Heart right ventricle (tissue), 16 donors: ENCODE measurements at places on chromosomes 13 and 19. TPM values are rescaled to one million over a fixed set of nuclear protein-coding genes. Genes with fewer than 3 reads are reported as not detected.

DNA sequence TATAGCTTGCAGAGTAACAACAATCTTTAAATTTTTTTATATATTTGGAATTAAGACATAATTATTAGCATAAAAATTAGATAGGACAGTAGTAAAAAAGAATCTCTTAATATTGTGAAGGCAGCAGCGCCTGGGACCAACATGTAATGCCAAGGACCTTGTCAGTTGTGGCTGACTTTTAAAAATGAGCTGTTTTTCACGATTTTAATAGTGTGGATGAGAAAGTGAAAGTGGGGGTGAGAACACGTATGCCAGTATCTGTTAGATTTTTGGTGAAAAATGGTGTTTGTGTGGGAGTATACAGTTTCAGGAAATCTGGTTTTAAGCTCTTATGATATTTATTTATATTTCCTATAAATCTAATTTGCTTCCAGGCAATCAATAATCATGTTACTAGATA, 125.2 kb downstream of the LMO7 start:
- DNase-seq = no peak

DNA sequence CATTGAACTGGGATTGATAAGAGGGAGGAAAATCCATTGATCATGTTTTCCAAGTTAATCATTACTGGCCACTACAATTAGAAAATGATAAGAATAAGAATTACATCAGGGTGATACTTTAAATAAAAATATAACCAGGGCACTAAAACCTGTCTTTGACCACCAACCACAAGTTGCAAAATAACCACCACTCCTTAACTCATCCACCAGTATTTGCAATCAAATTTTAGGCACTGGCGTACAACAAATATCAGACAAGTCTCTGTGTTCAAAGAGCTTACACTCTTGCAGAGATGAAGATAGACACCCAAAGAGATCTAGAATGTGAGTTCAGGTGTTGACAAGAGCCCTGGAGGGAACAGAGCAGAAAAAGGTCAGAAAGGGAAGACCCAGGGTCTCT, 514 bp downstream of the CEACAM3 start:
- no peak for DNase-seq

GRCh38 chr19:2543463-2544442, 67.8 kb downstream of the GADD45B start:
- peak; percentile 92 for DNase-seq

Gene CBY2
- not detected for total RNA-seq

Gene PBX4
- not detected for total RNA-seq

Gene PROZ
- not detected for total RNA-seq

- DNase-seq = no peak
Measured at GRCh38 chr13:35818633-35819067, 312.5 kb downstream of the DCLK1 start.

DNA sequence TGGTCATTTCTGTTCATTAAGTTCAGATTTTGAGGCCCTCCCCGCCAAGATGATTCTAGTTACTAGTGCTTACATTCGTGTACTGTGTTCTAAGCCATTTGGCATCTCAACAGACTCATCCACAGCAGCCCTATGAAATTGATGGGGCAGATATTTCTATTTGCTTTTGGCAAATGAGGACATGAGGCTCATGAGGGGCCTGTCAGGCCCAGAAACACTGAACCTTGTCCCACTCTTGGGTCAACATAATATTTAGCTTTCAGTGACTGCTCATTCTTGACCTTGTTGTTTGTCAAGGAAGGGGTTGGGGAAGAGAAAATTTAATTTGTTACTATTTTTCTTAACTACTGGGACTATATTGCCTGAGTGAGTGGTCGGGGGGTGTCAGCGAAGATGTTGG, 92.3 kb upstream of the RNF113B start:
- DNase-seq = no peak

Gene FREM2
- 0.13 TPM for total RNA-seq

GRCh38 chr19:4449639-4450028, 8.0 kb downstream of the UBXN6 start:
- DNase-seq = no peak

DNA sequence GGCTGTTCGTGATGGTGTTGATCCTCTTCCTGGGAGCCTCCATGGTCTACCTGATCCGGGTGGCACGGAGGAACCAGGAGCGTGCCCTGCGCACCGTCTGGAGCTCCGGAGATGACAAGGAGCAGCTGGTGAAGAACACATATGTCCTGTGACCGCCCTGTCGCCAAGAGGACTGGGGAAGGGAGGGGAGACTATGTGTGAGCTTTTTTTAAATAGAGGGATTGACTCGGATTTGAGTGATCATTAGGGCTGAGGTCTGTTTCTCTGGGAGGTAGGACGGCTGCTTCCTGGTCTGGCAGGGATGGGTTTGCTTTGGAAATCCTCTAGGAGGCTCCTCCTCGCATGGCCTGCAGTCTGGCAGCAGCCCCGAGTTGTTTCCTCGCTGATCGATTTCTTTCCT, 12.2 kb upstream of the C19orf33 start:
- DNase-seq = no peak

DNA sequence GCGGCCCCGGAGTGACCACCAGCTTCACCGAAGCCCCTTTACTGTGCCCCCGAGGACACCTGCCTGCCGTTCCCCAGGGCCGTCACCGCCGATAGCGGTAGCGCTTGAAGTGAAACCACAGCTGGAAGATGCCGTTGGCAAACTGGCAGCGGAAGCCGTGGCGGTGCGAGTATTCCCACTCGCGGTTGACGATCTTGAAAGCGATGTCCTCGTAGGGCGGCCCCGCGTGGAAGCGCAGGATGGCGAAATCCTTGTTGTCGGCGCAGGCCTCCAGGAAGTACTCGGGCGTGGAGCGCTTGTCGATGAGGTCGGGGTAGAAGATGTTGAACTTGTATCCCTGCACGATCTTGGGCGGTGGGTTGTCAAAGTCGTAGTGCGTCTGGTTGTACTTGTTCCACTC, 5.2 kb upstream of the TBXA2R start:
- peak; percentile 10 for DNase-seq

Gene CA11
- total RNA-seq = 3.4 TPM

DNA sequence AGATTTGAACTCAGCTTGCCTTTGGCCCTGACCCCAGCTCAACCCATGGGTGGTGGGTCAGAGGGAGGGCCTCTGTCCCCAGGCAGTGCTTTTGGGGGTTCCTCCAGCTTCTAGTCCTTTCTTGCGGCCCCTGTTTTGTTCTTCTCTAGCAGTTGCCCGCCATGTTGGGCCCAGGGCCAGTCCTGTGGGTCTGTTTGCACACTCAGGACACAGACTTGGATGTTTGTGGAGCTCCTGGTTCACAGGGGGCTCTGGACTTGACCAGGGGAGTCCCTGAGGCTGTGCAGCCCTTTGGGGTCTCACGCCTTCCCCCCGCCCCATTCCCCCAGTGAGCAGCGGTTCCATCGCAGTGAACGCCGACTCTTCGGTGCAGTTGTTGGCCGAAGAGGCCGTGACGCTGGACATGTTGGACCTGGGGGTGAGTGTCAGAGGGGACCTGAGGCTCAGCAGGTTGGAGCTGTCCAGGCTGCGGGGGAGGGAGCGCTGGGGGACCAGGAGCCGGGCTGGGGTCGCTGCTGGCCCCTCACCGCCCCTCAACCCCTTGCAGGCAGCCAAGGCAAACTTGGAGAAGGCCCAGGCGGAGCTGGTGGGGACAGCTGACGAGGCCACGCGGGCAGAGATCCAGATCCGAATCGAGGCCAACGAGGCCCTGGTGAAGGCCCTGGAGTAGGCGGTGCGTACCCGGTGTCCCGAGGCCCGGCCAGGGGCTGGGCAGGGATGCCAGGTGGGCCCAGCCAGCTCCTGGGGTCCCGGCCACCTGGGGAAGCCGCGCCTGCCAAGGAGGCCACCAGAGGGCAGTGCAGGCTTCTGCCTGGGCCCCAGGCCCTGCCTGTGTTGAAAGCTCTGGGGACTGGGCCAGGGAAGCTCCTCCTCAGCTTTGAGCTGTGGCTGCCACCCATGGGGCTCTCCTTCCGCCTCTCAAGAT, 2.5 kb downstream of the ATP5F1D start:
- peak; percentile 90 for DNase-seq

Gene NDUFB7
- 450 TPM for total RNA-seq

Gene GGACT
- 1.3 TPM for total RNA-seq

- no peak for DNase-seq
Measured at GRCh38 chr19:3873151-3873550, 4.3 kb upstream of the ZFR2 start.

- DNase-seq = no peak
Measured at GRCh38 chr19:16061943-16062342, 14.4 kb upstream of the TPM4 start.

Gene MYH14
- 114 TPM for total RNA-seq
